ENCODE measurements at places on chromosomes 2 and 18.
A peak's percentile ranks its signal among the peaks of the same experiment; 100 is the strongest.

GRCh38 chr18:12882453-12883371 is 1.3 kb downstream of the PTPN2 start:
- DNase-seq, result peak; percentile 18

DNA sequence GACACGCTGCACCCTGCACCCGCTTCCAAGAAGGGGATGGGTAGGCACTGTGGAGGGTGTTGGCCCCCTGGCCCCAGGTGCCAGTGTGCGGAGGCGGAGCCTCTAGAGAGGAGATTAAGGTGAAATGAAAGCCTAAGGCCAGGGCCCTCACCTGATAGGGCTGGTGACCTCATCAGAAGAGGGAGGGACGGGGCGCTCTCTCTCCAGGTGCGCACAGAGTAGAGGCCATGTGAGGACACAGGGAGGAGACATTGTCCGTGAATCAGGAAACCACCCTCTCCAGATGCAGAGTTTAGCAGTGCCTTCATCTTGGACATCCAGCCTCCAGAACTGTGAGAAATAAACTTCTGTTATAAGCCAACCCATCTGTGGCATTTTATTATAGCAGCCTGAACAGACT is 62.3 kb downstream of the PSMG2 start:
- no peak for DNase-seq

- no peak for DNase-seq
Measured at GRCh38 chr18:57054891-57055290, 92.0 kb upstream of the BOD1L2 start.

DNA sequence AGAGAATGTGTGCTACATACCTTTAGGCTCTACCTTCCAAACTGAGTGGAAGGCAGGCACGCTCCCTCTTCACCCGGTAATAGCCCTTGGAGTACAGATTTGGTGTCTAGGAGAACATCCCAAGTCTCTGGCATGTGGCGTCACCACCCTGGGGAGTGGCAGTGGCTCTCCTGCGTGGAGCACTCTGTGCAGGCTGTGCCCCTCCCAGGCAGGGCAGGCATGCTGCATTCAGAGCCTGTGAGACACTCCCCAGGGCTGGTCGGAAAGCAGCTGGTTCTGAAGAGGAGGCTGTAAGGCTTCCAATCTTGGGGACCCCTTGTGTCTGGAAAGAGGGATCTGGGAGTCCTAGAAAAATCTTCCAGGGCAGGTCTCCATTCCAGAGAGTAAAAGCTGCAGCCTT is 193.3 kb downstream of the ANKRD30B start:
- DNase-seq, result no peak

DNA sequence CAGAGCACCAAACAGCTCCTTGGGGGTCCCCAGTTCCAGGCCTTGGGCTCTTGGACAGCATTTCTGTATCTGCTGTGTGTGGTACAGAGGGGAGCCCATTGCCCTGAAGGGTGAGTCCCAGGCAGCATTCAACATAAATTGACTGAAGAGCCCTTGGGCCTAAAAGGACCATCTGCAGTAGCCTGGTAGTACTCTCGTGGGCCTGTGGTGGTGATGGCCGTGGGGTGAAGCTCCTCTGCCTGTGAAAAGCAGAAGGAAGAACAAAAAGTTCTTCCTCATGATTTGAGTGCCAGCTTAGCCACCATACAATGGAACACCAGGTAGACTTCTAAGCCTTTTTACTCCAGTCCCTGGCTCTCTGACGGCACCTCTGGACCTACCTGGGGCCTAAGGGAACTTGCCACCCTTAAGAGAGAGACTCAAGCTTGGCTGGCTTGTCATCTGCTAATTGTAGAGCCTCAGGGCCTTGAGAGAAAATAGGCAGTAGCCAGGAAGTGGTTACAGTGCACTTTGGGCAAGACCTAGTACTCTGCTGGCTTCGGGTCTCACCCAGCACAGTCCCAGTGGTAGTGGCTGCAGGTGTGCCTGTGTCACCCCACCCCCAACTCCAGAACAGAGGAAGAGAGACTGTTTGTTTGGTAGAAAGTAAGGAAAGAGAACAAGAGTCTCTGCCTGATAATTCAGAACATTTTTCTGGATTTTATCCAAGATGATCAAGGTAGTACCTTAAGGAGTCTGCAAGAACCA is 84.6 kb upstream of the CERS6 start:
- no peak for DNase-seq

- DNase-seq, result peak; percentile 82
Measured at GRCh38 chr2:181104512-181105115, 124.2 kb downstream of the UBE2E3 start.

Measured in fibroblast of the aortic adventitia (primary cell).